ENCODE measurements at places on chromosomes 2 and 18.
A peak's percentile ranks its signal among the peaks of the same experiment; 100 is the strongest.

GRCh38 chr18:61898640-61899101 is 5.9 kb upstream of the RNF152 start:
- no peak for DNase-seq

DNA sequence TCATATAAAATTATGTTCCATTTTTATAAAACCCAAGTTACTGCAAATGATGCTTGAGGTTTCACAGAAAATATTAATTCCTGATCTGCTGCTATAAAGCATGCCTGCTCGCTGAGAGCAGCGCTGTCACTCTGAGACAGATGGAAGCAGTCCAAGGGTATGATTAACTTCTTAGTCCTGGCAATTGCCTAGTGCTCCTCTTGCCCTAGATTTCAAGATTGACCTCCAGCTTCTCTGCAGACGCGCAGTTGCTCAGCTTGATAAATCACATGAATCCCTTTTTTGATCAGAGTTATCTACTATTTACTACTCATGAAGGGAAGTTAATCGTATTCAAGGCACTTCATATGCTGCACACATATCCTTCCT is 154.6 kb upstream of the REV1 start:
- DNase-seq = no peak

DNA sequence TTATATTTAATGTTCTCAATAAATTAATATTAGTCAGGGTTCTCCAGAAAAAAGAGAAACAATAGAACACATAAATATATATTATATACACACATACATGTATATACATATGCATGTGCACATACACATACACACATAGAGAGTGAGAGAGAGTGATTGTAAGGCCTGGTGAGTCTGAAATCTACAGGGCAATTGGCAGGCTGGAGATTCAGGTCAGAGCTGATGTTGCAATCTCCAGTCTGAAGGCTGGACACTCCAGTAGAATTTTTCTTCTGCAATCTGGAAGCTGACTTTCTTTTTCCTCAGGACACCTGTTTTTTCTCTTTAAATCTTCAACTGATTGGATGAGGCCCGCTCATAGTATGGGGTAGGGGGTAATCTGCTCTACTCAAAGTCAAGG is 3.2 kb downstream of the TMEM182 start:
- DNase-seq = no peak

DNA sequence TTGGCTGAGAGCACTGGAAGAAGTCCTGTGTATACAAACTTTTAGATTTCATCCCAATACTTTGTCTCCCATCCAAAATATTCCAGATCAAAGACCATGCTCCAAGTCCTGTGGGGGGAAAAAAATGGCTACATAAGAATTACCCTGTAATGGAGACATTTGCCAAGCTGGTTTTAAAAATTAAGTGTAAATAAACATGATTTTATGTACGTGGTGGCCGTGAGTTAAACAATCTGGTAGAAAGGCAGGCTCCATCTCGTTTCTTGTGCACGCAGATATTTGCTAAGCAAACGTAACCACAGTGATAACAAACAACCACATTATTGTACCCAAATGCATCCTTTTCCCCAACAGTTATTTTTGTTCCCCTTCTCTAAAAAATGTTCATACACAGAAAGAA is 176.4 kb downstream of the ZNF516 start:
- no peak for DNase-seq

DNA sequence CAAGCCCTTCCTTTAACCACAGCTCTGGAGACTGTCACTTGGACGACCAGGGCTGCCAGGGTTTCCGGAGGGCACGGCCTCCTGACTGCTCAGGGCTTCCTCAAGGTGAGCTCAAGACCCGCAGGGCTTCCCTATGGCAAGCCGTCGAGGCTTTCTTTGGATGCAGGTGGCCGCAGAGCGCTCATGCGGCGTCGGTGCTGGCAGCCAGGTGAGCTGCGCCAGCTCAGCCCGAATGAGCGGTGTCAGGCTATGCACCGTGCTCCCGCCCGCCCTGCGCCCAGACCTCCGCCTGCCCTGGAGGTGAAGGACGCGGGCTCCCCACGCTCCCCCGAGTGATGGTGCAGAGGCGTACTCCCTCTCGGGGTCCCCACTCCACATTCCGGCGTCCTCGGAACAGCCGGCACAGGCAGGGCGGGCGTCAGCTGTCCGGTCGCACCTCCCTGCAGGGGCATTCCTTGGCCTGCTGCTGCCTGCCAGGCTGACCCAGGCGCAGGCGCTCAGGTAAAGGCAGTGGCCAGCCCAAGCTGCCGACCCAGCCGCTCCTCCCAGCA is 20.8 kb upstream of the TUBB6 start:
- DNase-seq = no peak

GRCh38 chr2:74006459-74006858 is 21.7 kb downstream of the TET3 start:
- DNase-seq = no peak

DNA sequence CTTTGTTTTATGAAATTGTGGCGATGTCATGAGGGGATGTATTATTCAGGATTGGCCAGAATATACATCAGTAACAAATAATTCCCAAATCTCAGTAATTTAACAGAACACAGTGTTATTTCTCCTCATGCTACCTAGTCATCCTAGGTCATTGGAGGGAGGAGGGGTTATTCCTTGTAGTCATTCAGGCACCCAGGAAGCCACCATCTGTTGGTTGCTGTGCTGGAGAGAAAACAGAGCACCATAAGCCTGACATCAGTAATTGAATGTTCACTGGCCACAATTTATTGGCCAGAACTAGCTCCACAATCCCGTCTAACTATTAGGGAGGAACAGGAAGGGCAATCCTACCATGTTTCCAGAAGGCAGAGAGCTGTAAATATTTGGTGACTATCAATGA is 303.5 kb upstream of the CELF4 start:
- DNase-seq = no peak

- DNase-seq = no peak
These were observed 66.8 kb downstream of the GBX2 start for GRCh38 chr2:236101311-236101950.

GRCh38 chr2:65576278-65576677 is 143.9 kb upstream of the SPRED2 start:
- no peak for DNase-seq

- DNase-seq = no peak
These were observed 520.3 kb downstream of the SOX11 start for GRCh38 chr2:6212491-6212890.

DNA sequence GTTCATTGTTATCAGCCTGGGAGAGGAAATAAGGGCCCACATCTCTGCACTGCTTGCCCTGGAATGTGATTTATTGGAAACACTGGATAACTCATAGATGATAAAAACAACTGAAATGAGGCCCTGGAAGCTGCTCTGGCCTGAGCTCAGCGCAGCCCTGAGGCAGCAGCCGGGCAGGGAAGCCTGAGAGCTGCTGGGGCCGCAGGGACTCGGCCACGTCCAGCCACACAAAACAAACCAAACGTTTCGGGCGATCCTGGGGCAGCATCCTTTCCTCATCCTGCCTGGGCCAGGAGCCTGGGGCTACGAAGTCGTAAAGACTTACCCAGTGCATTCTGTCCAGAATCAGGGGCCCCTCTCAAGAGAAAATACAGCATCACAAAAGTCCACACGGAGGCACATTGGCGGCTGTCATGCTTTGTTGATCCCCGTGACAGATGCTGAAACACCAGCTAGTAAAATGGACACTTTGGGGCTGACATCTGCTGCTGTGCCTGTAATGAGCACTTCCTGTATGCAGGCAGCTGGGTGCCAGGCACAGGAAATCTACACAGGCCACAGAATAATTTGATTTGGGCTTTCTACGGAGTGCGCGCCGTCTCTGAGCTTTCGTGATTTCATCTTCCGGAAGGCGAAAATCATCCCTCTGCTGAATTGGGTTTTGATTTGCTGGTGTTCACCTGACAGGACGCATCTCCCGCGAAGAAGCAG is 250.6 kb downstream of the EIPR1 start:
- no peak for DNase-seq

DNA sequence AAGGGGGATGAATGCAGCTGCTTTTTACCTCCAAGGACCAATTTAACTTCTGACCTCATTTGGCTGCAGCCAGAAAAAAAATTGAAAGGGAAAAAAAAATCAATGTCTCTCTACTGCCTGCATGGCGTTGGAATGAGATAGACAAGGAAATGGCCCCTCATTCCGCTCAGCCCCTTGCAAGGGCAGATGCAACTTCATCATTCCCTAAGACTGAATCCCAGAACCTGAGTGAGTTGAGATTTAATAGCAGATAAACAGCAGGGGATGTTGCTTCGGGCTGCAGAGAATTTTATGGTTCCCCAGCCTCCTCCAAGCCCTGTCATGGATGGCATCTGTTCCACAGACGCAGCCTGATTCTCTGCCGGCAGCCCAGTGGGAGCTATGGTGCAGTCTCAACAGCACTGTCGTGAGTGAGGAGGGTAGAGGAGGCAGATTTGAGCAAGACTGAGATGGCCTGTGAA is 49.0 kb downstream of the CAPN13 start:
- DNase-seq = no peak

DNA sequence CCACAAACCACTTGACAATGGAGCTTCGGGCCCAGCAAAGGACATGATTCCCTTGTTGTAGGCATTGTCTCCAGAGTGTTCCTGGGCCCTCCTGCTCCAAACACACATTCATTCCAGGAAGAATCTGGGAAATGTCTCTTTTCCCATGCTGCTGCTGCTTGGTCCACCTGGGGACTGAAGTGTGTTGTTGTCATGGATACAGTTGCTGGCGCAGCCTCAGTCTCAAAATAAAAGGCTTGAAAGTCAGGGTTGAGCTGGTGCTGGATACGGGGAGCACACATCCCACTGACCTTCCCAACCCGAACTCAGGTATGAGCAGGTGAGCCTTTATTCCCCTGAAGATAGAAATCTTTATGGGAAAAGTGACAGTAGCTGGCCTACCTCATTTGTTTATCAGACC is 30.6 kb upstream of the SPP2 start:
- peak; percentile 36 for DNase-seq

- DNase-seq = no peak
These were observed 107.2 kb downstream of the GALNT1 start for GRCh38 chr18:35688757-35689156.

GRCh38 chr18:36176177-36176584 is 11.1 kb upstream of the MOCOS start:
- no peak for DNase-seq

DNA sequence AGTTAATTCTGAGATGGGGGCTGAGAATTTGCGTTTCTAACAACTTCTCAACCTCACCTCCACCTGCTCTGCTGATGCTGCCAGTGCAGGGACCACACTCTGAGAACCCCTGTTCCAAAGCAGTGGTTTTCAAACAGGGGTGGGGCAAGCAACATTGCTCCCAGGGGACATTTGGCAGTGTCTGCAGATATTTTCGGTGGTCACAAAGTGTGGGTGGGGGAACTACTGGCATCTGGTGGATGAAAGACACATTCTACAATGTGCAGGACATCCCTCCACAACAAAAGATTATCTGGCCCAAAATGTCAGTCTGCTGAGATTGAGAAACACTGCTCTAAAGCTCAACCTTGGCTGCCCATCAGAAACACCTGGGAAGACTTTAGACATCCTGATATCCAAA is 188.7 kb upstream of the SATB2 start:
- DNase-seq = no peak

GRCh38 chr18:46352520-46353250 is 248.5 kb downstream of the HAUS1 start:
- no peak for DNase-seq

DNA sequence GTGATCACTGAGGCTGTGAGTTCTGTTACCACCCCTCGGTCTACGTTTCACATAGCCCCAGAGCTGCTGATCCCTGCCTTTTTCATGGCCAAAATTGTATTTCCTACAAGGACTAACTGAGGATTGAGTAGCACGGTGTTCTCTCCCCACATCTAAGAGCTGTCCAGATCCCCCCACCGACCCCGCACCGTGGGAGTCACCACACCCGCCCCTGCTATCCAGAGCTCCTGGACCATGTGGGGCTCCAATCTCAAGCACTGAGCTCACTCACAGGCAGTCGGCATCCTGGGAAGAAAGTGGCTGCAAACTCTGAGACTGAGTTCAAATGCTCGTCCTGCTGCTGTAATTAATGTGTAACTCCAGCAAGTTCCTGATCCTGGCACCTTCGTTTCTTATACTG is 9.7 kb downstream of the SIX2 start:
- no peak for DNase-seq

- no peak for DNase-seq
These were observed 62.8 kb downstream of the SESTD1 start for GRCh38 chr2:179201869-179202268.

DNA sequence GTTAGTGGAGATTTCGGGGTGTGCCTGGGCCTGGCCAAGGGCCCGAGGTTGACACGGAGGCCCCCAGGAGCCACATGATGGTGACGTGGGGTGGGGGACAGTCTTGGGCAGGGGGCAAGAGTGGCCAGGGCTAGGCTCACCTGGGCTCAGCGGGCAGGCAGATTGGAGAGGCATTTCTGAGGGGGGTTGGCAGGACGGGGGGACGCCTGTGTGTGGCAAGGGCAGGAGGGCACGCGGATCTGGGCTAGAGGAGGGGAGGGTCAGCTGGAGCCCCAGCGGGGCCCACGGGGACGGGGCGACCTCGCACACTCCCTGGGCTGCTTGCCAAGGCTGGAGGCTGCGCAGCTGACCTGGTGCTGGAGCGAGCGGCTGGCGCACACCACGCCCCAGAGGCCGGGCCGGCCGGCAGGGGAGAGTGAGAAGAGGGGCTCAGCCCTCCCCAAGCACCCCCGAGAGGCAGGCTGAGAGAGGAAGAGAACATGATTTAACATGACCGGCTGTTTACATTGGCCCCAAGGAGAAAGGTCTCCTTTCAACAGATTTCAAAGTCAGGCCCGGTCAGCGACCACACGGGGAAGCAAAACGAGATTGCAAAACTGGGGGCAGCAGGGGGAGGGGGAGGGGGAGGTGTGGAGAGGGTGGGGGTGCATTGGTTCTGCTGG is 38.0 kb upstream of the SNED1 start:
- DNase-seq = no peak

DNA sequence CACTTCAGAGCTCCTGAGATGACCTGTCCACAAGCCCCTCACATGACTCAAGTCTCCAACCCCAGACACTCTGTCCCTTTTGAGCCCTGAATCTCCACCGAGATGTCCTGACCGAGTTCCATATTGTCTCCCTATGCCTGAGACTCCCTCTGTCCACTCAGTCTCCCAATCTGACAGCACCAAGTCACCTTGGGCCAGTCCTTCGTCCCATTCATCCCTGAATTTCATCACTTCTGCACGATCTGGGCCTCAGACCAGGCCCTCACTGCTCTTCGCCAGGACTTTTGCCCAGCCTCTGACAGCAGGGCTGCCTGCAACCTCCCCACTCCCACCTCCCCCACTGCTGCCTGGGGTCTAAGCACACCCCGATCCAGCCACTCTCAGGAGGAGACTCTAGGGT is 4.3 kb upstream of the MOCOS start:
- DNase-seq = no peak

DNA sequence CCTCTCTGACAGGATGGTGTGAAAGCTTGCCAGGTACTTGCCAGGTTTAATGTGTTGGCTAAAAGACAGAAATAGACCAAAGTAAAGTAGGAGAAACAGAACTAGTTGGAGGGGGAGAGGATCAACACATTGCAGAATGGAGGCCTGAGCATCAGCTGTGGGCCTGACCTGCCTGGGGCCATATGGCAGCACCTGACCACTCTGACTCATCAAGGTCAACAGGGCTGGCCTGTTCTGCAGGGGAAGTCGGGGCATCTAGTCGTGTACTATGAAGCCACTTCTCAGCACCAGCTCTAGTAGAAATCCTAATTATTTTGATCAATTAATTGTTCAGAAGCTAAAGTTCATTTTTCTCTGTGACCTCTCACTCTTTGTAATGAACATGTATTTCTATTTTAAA is 35.8 kb upstream of the NOSTRIN start:
- no peak for DNase-seq

- peak; percentile 30 for DNase-seq
These were observed 559 bp downstream of the MYL12A start for GRCh38 chr18:3248062-3248657.

- peak; percentile 58 for DNase-seq
These were observed 53.7 kb downstream of the CWC22 start for GRCh38 chr2:179953359-179953758.
